ENCODE measurements at places on chromosomes 13 and 19. TPM values are rescaled to one million over a fixed set of nuclear protein-coding genes. Genes with fewer than 3 reads are reported as not detected.

- no peak for DNase-seq
Observed at GRCh38 chr13:50249144-50249521, 233.9 kb downstream of the KCNRG start.

- no peak for DNase-seq
Observed at GRCh38 chr19:21758296-21758695, 9.1 kb downstream of the ZNF100 start.

DNA sequence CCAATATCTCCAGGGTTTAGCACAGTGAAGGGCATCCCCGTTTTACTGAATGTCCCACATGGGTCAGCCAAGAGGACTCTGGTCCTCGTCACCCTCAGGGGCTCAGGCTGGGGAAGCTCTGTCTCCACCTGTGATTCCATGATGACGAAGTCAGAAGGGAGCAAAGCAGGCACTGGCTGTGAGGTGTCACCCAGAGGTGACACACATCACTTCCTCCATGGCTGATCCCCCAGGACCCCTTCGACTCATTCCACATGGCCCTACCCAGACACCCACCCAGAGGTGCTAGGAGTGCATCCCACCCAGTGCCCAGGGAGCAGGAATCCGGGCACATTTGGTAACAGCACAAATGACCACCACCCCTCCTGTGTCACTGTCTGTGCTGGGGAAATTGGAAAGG is 145.2 kb upstream of the VSTM2B start:
- DNase-seq, result no peak

DNA sequence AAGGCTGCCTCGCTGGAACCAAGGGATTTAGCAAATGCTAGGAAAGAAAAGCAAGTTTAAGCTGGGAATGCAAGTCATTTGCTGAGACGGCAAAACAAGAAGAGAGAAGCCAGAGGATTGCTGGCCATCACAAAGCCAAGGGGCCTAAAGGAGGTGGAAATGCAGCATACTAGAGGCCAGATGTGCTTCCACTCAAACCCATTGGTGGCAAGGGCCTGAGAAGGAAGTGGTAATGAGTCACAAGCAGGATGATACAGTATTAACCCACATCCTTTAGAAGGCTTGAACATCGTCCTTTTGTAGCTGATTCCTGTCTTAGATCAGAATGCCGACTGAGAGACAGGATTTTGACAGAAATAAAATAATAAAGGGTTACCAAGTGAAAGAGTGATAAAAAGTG is 68.2 kb downstream of the ITGBL1 start:
- DNase-seq, result peak; percentile 86

DNA sequence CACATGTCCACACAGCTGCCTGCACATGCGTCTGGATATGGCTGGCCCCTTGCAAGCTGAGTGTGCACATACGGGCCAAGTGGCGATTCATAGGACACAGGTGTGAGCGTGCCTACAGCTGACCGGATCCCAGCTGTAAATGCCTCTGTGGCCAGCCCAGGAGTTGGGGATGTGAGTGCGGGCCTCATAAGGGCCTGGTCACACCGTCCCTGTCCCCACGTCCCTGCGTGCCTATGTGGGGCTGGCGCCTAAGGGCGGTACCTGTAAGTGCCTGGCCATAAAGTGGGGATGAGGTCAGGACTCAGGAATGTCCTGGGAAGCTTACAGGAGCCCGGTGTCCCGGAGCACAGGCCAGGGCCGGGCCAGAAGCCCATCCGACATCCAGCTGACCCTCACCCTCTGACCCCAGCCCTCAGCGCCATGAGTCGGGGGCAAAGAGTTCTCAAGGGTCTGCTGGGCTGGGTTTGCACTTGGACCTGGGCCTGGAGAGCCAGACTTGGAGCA is 1.3 kb upstream of the ARHGAP45 start:
- no peak for DNase-seq

DNA sequence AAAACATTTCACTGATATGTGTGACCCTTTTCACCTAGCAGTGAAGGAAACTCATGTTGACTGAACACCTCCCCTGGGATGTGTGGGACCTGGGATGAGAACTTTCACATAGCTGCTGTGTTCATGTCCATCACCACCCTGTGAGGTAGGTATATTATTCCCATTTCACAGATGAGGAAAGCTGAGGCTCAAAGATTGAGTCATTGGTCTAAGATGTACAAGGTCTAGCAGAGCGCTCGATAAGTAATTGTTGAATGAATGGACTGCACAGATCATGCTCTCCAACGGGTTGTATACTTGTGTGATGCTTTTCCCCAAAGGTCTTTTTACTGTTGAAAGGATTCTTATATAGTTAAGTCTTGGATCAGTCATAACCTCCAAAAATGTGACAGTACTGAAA is 75.6 kb upstream of the TSC22D1 start:
- DNase-seq, result no peak

DNA sequence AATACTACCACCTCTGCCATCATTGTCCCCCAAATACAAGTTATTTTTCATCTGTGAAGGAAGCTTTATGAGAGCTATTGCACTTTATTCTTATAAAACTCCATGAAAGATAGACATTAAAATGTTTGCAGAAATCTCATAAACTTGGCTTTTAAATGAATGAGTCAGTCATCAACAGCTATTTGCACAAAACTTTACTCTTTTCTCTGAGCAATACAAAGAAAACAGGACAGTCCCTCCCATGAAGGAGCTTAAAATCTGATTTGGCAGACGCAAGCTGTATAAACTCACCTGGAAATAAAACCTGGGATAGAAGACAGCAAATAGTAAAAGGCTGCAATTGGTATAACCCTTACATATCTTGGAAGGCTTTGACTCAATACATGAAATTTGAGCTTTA is 16.6 kb upstream of the RCBTB1 start:
- DNase-seq, result peak; percentile 10

GRCh38 chr13:24670174-24670573 is 10.0 kb upstream of the ATP12A start:
- no peak for DNase-seq

DNA sequence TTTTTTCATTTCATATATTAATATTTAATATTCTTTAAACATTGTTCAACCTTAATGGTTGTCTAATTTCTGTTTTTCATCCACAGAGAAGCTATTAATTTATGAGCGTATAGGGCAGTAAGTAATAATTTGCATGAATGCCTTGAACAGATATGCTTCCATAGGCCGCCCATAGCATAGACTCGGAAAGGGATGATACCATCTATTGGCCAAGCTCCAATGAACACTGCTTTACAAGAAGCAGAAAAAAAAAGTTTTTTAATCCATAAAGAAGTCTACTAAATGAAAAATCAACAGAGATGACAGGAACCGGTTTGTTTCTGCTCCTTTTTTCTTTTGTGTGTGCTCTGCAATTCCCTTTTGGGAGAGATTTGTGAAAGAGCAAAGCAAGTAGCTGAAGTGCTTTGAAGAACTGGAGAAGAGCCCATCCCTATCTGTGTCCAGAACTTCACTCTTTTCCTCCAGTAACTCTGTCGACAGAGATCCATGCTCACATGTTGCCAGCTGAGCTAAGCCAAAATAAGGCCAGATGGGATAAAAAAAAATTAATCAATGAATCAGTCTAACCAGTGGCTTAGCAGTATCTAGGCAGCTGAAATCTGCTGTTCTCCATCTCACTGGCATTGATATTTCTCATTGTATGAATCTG is 215.9 kb upstream of the SOX21 start:
- no peak for DNase-seq

- no peak for DNase-seq
Observed at GRCh38 chr13:43298816-43299215, 275.4 kb downstream of the DNAJC15 start.

DNA sequence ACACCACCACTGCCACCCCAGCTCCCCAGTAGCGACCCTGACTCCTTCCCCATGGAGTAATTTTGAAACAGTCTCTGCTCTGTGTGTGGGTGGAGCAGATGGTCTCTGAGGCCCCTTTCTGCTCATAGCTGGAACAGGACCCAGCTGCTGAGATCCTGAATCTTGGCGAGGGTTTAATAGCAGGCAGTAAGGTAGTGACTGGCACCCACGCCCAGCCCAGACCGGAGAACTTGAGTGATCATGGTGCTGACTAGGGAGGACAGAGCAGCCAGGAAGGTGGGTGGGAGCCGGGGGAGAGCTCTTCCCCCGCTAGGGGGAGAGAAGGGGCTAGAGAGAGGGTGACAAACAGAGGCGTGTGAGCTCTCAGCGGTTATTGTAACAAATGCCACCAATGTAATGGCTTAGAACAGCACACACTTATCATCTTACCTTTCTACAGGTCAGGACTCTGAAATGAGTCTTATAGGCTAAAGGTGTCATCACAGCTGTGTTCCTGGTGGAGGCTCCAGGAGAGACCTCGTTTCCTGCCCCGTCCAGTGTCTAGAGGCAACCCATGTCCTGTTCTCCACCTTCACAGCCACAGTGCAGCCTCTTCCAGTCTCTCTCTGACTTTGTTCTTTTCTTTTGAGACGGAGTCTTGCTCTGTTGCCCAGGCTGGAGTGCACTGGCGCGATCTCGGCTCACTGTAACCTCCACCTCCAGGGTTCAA is 7.2 kb upstream of the ACER1 start:
- no peak for DNase-seq

DNA sequence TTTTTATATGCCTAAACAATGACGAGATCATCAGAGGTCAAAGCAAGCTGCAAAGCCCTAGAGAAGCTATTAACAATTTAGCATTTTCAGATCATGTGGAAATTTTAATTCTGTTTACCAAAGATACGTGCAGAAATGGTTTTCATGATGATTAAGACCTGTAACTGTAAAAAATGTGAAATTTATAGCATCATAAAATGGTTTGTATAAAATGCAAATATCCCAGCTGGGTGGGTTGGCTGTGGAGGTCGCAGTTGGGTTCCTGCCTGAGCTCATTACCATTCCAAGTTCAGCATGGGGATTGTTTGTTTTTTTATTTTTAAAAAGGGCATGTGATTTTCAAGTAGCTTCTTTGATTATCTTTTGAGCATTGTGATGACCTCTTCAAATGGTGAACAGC is 47.9 kb upstream of the SIAH3 start:
- no peak for DNase-seq

DNA sequence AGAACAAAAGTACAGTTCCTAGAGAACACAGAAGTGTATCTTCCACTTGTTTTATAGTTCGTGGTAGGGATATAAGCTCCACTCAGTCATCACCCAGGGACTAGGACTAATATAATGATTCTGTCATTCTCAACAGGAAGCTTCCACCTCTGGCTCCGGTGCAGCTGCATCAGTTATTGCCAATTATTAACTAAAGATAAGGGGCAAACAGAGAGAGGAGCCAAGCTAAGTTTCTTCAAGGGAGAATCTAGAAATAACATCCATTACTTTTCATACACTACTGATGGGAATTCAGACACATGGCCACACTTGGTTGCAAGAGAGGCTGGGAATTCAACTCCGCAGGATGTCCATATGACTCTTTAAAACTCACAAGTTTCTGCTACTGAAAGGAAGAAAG is 917.9 kb downstream of the OLFM4 start:
- DNase-seq, result no peak

GRCh38 chr19:11797491-11797890 is 832 bp upstream of the ZNF491 start:
- peak; percentile 87 for DNase-seq

- DNase-seq, result peak; percentile 87
Observed at GRCh38 chr19:55526216-55527196, 10.4 kb downstream of the SBK2 start.

DNA sequence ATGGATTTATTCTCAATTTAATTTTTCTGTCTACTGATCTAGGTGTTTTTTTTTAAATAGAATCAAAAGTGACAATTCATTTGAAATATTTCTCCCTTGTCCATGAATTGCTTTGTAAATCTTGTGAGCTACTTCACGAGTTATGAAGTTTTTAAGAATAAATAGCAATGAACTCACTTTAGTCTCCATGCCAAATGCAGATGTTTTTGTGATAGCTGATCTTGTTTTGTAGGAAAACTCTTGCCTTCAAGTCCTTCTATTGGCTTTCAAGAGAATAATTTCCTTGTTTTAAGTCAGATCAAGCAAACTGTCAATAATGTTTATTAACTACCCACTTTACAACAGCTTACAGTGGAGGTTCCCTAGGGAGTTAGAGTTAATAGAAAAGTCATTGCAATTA is 99.8 kb downstream of the ITGBL1 start:
- DNase-seq, result no peak

DNA sequence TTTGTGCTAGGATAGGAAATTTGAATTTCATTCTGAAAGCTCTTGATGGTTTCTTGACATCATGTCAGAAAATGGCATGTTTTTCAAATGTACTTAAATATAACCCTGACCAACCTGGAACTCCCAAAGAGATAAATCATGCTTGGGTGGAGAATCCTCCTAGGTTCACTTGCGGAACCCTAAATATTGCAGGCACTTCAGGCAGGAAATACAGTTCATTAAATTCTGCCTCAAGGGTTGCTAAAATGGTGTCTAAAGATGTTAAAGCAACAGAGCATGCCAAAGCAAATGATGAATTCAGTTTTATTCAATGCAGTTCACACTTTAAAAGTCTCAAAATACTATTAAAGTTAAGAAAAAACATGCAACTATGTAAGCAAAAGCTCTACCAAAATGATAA is 415.9 kb downstream of the SLITRK6 start:
- DNase-seq, result no peak

DNA sequence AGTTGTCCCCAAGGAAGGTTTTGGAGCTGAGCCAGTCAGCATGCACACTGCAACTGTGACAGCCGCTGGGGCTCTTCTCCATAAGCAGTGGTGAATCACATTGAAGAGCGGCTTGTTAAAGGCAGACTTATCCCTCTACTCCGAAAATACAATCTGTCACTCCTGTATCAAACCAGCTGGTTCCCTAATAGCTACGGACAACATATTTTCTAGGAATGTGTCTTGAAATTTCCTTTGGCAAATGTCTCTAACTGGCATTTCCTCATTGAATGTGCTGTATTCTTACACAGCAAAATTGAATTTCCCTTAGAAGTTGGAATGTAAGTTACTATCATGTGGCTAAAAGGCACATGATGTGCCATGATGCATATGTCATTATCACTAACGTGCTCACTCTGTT is 104.0 kb upstream of the GPR12 start:
- DNase-seq, result no peak

GRCh38 chr13:113483504-113484293 is 6.8 kb downstream of the DCUN1D2 start:
- no peak for DNase-seq

- no peak for DNase-seq
Observed at GRCh38 chr13:113769881-113770280, 10.9 kb downstream of the TMEM255B start.

- no peak for DNase-seq
Observed at GRCh38 chr19:51031880-51032225, 2.9 kb downstream of the KLK12 start.

GRCh38 chr19:16449330-16449961 is 22.3 kb downstream of the EPS15L1 start:
- peak; percentile 19 for DNase-seq

Gene IPO5
- total RNA-seq, result 218 TPM

Gene FGF21
- not detected for total RNA-seq

Gene ZNF610
- total RNA-seq, result 3.6 TPM

Gene WASF3
- 4.3 TPM for total RNA-seq

Gene FAAP24
- total RNA-seq, result 2.2 TPM

Gene DENND1C
- total RNA-seq, result not detected

Gene KISS1R
- total RNA-seq, result not detected

Gene SPHK2
- 1.6 TPM for total RNA-seq

Measured in IMR-90 (cell line).